Hematopoietic multipotent progenitor cell treated with erythropoietin and hydrocortisone succinate and interleukin-3 and kit ligand, for 4 days (in vitro differentiated cells): ENCODE measurements at places on chromosomes 6 and 20.

GRCh38 chr6:72826037-72826436, 204.2 kb downstream of the KCNQ5 start:
- no peak for DNase-seq

DNA sequence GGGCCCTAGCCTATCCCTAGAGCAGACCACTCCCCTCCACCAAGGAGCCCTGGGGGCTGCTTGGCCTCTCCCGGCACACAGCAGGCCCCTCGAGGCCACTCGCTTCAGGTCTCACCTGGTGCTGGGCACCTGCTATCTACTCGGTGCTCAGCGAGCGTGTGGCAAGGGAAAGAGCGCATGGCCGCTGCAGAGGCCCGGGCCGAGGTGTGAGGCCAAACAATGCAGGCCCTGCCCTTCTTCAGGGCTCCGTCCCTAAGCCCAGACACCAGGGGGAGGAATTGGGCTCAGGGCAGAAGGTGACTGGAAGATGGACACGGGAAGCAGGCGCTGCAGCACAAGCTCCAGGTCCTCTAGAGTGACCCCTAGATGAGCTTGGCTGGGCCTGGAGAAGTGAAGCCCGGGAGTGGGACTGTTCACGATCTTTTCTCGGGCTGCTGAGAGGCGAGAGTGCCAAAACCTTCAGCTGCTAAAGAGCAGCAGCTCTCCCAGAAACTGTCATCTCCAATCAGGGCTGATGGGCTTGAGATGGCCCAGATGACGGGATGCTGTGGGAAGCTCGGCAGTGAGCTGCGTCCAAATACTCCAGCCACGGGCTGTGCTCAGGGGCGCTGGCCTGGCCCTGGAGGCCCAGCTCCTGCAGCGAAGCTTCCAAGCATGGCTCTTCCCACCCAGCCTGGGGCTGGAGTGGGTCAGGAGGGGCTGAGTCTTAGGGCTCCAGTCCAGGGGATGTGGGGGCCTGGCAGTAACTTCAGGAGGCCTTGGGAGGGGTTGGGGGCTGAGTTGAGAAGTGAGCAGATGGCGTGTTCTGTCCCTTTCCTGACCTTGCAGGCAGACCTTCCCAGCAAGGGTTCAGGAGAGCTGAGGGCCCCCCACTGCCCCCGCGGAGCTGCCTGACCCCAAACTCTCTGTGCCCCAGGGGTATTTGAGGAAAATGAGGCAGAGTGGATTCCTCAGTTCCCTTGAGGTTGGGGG, 43.7 kb downstream of the APCDD1L start:
- no peak for DNase-seq

DNA sequence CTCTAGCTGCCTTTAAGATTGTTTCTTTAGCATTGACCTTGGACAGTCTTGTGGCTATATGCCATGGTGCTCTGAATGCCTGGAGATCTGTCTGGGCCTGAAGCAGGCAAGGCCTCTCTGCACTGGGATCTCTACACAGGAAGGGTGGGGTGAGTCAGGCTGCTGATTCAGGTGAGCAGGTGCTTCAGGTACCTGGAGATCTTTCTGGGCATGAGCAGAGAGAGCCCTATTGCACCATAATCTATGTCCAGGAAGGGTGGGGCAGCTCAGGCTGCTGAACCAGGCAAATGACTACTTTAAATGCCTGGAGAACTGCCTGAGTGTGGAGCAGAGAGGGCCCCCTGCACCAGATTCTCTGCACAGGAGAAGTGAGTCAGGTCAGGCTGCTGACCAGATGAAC, 94.5 kb downstream of the TPBG start:
- no peak for DNase-seq

DNA sequence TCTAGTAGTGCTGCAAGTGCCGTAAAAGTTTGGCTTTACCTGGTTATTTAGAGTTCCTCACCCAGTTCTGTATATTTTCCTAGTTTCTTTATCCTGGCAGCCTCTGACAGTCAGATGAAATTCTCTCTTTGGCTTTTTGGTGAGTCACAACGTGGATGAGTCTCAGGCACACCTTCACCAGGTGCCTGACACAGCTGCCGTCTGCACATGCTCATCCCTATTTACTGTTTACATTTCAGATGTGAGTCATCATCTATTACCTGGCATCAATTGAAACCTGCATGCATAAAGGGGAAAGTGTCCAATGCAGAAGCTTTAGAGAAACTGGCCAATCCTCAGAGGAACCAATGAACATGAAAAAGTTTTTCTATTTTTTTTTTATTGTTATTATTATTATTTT, 33.3 kb upstream of the ADGRF4 start:
- no peak for DNase-seq

- DNase-seq: peak; percentile 8
Measured at GRCh38 chr20:61861054-61861841, 204.4 kb downstream of the TAF4 start.

- DNase-seq: peak; percentile 98
Measured at GRCh38 chr20:33689973-33690372, 3.8 kb upstream of the E2F1 start.

GRCh38 chr6:21908161-21908848, 314.8 kb downstream of the SOX4 start:
- no peak for DNase-seq

- no peak for DNase-seq
Measured at GRCh38 chr6:159913862-159914564, 23.2 kb downstream of the MAS1 start.

DNA sequence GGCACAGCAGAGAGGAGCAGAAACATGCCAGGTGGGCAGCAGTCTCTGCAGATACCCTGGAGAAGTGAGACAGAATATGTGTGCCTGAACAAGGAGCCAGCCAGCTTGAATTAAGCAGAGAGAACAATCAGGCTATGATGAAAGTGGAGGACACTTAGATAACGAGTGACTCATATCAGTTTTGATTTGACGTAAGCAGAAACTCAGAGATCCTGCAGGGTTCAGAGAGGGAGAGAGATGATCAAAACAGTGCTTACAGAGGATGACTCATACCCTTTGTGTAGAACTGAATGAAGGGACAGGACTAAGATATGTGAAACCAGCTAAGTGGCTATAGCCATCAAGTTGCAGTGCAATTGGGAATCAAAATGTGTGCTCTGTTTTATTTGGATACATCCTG, 300.7 kb downstream of the TENT5A start:
- DNase-seq: peak; percentile 9

DNA sequence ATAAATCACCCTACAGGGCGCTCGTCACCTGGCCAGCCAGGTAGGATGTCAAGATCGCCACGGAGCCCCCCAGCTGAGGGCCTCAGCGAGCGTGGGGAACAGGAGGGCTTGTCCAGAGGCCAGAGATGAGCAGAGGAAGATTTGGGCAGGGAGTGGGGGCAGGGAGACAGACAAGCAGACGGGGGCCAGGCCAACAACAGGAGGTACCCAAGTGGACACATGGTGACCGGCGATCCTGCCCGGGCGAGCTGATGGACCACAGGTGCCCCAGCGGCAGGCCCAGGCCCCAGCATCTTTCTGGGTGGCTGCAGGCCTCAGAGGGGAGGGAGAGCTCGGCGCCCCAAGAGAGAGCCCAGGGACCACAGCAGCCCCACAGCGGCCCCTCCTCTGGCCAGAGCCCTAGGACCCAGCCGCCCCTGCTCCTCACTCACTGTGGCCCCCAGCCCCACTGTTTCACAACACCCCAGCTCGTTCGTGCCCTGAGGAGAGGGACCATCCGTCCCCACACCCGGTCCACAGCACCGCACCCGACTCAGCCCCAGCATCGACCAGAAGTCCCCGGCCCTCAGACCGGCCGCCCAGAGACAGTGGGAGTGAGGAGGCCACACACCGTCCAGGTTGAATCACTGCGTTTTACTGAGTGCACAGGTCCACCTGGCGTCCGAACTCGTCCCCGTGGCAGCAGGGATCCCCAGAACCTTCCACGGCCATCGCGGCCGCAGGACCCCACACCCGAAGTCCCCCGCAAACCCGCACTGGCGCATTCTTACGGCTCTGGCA, 38.6 kb upstream of the CHRNA4 start:
- DNase-seq: no peak
